EH (cell line): ENCODE measurements at places on chromosomes 4 and X.

DNA sequence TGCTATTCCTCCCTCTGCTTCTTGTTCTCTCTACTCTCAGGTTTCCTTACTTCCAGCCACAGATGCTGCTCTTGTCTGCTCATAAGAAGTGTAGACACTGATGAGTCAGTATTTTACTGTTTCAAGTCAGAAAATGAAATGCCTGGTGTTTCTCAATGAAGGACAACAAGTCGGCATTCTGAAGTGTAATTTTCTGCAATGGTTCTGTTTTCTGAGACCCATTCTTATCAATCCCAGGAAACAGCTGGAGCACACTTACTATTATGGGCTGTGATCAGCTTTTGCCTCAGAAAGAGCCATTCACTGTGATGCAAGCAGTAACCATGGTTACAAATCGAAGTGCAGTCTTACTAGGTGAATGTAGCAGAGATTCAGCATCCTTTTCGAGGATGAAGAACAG lies 42.0 kb downstream of the SLC4A4 start:
- peak; percentile 62 for DNase-seq

- DNase-seq, result no peak
Observed at GRCh38 chr4:170599894-170600293, 510.1 kb upstream of the AADAT start.

GRCh38 chr4:122661176-122662160 lies 40.6 kb upstream of the IL21 start:
- DNase-seq, result no peak

GRCh38 chrX:21963731-21964405 lies 23.4 kb downstream of the SMS start:
- DNase-seq, result peak; percentile 54

DNA sequence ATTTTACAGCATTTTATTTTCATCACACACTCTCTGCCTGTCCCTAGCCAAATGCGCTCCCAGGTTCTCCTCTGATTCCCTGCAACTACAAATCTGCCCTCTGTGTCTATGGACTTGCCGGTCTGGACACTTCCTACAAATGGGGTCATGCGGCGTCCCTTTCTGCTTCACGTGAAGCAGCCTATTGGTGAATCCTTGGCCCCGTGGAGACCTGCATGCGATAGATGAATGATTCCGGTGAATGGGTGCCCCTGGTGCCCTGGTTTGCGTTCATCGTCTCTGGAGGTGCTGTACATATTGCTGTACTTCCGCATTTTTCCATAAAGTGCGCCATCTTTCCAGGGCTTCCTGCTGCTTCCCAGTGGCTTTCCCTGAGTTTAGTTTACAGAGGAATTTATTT lies 27.5 kb upstream of the CLCN4 start:
- no peak for DNase-seq
